ENCODE measurements at places on chromosomes 11 and 22.

- DNase-seq = no peak
These were observed 13.4 kb downstream of the LGR4 start for GRCh38 chr11:27459191-27459590.

DNA sequence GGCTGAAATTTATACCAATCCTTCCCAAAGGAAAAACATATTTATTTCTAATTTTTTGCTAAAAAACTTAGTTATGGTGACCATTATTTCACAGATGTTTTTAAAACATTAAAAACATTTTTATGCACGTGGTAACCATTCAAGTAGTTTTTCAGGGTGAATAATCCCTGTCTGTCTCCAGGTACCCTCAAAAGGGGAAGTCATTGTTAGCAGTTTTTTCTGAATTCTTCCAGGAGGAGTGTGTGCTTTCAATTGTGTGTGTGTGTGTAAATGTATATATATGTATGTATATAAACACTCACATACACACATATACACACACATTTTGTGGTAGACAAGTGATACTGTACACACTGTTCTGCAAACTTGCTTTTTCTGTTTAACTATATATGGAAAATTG lies 43.9 kb downstream of the MIAT start:
- DNase-seq = no peak

GRCh38 chr11:61709572-61709971 lies 29.4 kb downstream of the DAGLA start:
- DNase-seq = no peak

- no peak for DNase-seq
These were observed 22.0 kb downstream of the CELSR1 start for GRCh38 chr22:46515208-46516111.

DNA sequence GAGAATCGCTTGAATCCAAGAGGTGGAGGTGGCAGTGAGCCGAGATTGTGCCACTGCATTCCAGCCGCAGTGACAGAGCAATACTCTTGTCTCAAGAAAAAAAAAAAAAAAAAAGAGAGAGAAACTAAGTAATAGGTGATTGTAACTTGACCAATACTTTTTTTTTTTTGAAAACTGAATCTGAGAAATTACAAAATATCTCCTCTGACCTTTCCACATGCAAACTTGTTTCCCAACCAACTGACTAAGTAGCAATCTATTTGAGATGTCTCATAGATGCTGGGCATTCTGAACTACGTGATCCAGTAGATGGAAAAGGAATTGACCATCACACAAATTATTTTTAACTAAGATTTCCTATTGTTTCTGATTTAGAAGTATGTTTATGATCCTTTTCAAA lies 407.3 kb upstream of the CHORDC1 start:
- no peak for DNase-seq

DNA sequence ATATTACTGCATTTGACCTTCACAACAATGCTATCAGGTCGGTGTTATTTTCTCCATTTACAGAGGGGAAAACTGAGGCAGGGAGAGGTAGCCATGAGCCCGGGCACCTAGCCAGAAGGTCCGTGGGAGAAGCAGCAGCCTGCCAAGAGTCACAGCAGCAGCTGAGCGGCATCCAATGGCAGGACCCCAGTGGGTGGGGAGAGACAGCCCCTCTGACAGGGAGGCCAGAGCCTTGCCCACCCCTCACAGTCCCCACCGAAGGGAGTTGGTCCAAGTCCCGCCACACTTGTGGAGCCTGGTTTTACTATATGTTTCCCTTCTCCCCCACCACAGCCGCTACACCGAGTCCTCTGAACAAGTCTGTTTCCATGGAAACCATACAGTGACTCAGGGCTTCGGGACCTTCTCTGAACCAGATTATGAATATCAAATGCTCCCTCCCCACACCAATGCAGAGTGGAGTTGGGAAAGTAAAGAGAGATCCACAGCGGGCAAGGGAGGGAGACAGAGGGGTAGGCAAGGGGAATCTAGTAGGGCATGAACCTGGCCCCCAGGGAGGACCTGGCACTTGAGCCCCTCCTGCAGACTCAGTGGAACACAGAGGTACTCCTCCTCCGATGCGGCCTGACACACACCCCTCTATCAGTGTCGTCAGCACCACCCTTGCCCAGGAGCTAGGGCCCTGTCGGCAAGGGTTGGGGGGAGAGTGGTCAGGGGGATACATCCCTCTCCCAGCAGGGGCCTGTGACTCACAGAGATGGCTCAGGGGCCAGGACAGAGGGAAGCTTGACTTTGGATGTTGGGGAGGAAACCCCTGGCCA lies 2.5 kb downstream of the CHST1 start:
- DNase-seq = no peak

- no peak for DNase-seq
These were observed 19.0 kb upstream of the STK33 start for GRCh38 chr11:8613036-8613435.

DNA sequence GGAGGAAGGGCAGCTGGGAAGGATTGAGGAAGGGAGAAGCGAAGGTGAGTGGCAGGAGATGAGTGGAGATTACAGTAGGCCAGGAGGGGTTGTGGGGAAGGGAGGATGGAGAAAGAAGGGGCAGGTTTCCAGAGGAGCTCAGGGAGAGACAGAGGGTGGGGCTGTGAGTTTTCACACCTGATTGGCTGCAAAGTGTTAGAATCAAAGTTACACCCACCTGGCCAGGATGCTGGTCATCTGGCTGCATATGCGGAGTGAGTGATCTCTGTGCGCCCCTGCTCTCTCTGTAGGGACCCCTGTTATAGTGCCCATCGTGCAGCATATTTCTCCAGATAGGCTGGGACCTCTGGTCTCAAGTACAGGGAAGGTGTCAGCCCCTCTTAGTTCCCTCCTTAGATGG lies 18.3 kb downstream of the AMPD3 start:
- no peak for DNase-seq

GRCh38 chr11:116651098-116651736 lies 121.6 kb downstream of the BUD13 start:
- no peak for DNase-seq

DNA sequence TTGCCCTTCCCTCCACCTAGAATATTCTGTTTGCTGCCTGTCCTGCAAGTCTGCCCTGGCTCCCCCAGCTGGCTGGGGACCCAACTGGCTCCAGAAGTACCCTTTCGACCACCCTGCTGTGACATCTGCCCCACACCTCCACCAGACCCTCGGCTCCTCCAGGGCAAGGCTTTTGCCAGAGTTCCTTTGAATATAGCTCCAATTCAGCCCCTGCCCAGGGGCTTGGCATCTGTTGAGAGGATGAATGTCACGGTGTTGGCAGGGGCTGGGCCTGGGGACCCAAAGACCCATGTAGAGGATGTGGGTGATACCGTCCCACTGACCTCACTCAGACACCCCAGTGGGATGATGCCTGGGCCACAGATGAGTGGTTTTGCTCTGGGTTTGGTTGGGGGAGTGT lies 4.0 kb downstream of the NLRP6 start:
- DNase-seq = no peak

DNA sequence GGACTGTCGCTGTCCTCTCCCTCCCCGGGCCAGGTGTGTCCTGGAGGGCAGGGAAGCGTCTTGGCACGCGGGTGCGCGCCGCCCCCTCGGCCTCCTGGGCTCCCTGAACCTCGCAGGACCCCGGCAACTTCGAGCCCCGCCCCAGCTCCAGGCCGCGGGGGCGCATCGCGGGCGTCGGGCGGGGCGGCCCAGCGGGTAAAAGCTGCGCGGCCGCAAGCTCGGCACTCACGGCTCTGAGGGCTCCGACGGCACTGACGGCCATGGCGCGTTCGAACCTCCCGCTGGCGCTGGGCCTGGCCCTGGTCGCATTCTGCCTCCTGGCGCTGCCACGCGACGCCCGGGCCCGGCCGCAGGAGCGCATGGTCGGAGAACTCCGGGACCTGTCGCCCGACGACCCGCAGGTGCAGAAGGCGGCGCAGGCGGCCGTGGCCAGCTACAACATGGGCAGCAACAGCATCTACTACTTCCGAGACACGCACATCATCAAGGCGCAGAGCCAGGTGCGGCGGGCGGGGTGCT lies at the start of gene CST6:
CST6 (plus strand) TSS at position 224 of the 519 bp plus-strand sequence; CDS start at position 261, 37 bp downstream.
- DNase-seq = no peak

- DNase-seq = no peak
These were observed 87.3 kb downstream of the SIK3 start for GRCh38 chr11:117010808-117011540.

- no peak for DNase-seq
These were observed at the start of gene ELF5 for GRCh38 chr11:34513682-34514449. Gene ELF5 (minus strand): TSS chr11:34513794. CDS start chr11:34505749, 8,045 bp downstream.

- no peak for DNase-seq
These were observed 2.5 kb downstream of the CSTF3 start for GRCh38 chr11:33158596-33159275.

GRCh38 chr11:27405134-27405533 lies 42.1 kb upstream of the CCDC34 start:
- no peak for DNase-seq

- DNase-seq = no peak
These were observed 3.6 kb upstream of the CSNK1E start for GRCh38 chr22:38320605-38321402.

DNA sequence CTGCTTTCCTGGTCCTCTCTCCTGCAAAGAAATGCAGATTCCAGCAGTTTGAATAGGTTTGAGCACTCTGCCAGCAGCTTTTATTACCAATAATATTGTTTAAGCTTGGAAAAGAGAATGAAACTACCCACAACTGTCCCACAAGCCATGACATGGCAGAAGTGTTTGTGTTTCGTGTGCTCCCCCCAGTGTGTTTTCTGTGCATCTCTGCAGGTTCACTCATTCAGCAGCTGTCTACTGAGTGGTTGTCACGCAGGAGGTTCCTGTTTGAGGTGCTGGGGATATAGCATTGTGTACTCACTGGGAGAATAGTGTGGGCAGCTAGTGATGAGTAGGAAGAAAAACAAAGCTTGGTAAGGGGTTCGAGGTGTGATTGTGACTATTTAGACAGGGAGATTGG lies 55.3 kb upstream of the SUSD2 start:
- DNase-seq = no peak

GRCh38 chr11:123653483-123653826 lies 969 bp downstream of the SCN3B start:
- no peak for DNase-seq

GRCh38 chr11:78032090-78032489 lies 9.0 kb upstream of the KCTD14 start:
- DNase-seq = no peak

DNA sequence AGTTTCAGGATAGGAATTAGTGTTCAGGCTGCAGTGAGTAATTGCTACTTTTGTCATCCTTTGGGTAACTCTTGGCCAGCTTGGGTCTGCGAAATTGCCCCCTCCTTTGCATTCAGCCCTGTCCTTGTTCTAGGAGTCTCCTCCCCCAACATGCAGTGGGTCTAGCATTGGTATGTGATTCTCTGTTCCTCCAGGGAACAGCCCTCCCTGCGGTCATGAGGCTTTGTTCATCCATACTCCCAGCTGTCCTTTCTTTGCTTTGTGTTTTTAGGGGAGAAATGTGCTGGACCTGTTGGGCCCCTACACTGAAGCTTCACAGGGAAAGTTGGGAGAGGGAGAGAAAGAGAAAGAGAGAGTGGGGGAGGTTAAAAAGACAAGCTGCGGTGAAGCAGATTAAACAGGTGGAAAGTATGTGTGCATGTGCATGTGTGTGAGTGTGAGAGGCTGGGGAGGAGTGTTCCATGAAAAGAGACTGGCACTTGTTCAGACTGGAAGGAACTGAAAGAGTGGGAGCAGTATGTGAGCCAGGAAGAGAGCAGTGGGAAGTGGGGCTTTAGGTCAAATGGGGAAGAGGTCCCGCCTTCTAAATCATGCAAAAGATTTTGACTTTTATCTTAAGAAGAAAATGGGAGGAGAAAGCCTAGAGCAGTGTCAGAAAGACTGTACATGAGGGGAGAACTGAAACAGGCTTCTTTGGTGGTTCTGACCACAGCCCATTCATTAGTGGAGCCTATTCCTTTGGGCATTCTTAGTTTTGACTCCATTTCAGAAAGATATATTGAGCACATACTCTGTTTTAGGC lies 17.9 kb upstream of the SESN3 start:
- DNase-seq = no peak

DNA sequence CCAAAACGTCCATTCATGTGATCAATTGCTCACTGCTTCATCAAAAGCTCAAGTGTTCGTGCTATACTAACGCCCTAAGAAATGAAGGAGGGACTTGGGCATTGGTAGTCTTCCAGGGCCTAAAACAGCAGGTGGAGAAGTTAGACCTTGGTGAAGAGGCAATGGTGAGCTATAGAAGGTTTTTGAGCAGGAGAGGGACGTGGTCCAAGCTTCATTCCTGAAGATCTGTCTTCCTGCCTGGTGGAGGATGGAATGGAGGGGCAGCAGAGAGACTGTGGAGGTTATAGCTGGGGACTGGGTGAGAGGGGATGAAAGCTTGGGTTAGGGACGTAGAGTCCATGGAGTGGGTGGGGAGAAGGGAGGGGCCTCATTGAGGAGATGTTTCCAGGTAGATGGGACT lies 97.7 kb downstream of the TP53I11 start:
- DNase-seq = no peak

GRCh38 chr11:95762534-95762933 lies 27.0 kb downstream of the FAM76B start:
- no peak for DNase-seq

- no peak for DNase-seq
These were observed 842 bp downstream of the HEPACAM start for GRCh38 chr11:124934862-124935547.

DNA sequence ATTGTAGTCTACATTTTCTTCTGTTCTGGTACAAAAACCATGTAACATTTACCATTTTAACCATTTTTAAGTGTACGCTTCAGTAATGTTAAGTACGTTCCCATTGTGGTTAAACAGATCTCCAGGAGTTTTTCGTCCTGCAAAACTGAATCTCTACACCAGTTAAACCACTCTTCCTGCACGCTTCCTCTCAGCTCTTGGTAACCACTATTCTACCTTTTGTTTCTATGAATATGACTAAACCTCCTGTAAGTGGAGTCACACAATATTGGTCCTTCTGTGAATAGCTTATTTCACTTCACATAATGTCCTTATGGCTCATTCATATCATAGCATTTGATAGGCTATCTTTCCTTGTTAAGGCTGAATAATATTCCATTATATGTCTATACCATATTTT lies 7.1 kb upstream of the EXT2 start:
- no peak for DNase-seq

- DNase-seq = no peak
These were observed 15.0 kb downstream of the AASDHPPT start for GRCh38 chr11:106092446-106092845.

- DNase-seq = no peak
These were observed 573.9 kb upstream of the CADM1 start for GRCh38 chr11:116078101-116078591.

DNA sequence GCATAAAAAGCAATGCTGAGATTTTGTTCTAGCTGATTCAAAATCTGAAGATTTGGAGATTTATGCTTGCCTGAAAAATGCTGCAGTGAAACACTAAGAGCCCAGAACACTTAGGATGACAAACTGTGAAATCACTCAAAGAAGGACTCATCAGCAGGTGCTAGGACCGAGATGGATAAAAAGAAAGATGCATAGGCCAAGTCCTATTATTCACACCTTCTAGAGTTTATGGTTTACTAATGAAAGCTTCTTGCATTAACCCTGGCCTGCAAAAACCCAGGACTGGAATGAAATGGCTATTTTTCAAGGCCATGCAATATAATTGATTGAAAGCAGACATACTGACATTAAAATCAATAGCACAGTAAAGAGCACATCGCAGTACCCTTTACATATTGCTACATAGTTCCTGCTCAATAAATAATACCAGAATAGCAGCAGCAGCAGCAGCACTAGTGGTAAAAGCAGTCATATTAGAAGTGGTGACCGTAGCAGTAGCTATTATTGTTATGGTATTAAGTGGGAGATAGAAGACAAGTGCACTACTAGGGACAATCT lies 161.7 kb downstream of the RAB38 start:
- DNase-seq = no peak

Data from stimulated activated CD8-positive, alpha-beta memory T cell treated with anti-CD3 and anti-CD28 coated beads, Interleukin-7, amount 100 ng/mL, for 1 hour (primary cell).